ENCODE measurements at places on chromosomes 2 and 18.

GRCh38 chr2:186486651-186487647 is 889 bp downstream of the ZC3H15 start:
- no peak for DNase-seq

DNA sequence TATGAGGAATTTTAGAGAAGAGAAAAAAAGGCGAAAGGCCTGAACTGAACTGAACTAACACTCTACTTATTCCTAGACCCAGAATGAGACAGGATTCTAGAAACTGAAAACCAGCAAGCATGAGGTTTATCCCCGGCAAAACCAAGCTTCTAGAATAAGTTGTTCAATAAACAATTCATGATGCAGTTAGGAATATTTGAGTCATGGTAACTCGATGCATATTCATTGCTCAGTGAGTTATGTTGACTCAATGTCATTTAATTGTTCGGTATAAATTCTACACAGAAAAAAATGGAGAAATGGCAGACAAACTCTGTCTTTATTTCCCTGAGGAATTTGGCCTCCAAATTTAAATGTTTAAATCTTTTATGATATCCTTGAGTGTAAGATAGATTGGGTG is 321.5 kb downstream of the SATB2 start:
- DNase-seq: no peak

DNA sequence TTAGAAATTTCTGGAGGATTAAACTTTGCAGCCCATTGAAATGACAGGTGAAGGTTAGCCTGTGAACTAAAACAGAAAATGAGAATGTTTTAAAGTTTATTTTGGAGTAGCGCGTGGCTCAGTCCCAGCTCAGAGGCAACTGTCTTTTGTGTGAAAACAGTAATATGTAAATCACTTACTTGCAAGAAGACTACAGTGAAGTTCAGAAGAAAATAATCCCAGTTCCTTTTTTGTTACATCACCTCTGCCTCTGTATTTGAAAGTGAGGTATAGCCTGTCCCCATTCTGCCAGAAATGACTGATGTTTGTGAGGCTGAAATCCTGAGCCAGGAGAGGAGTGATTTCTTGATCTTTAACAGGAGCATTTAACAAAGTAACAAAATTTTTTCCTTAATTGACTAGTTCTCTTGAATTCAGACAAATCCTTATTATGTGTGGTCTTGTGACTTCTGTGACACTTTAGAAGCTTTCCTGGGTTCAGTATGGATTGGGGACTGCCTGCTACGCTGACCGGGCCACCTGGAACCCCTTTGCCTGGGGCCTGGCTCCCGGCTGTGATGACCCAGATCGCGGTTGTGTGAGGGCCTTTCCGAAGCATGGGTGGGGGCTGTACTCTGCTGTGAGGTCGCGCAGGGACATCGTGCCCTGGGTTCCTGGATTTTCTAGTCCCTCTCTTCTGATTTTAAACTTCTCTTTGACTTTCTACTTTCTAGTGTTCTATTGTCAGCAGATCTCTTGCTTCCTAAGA is 24.3 kb downstream of the TRAPPC12 start:
- DNase-seq: no peak

DNA sequence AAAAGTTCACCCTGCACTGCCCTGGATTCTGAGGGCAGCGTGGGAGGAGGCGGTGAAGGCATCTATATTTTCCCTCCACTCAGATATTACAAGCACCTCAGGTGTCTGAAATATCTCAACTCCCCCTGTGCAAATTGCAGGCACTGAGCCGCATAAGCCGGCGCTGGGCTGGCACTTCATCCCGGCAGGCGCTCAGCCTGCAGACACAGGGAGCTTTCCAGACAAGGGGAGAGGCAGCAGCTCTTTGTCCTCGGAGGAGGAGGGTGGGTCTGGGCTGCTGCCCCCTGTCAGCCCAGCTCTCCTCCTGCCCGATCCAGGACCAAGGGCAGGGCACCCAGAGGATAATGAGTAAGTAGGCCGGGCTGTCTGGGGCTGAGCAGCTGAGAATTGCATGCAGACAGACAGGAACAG is 189.3 kb upstream of the MYT1L start:
- DNase-seq: no peak

GRCh38 chr2:159736048-159736447 is 23.7 kb downstream of the MARCHF7 start:
- no peak for DNase-seq

DNA sequence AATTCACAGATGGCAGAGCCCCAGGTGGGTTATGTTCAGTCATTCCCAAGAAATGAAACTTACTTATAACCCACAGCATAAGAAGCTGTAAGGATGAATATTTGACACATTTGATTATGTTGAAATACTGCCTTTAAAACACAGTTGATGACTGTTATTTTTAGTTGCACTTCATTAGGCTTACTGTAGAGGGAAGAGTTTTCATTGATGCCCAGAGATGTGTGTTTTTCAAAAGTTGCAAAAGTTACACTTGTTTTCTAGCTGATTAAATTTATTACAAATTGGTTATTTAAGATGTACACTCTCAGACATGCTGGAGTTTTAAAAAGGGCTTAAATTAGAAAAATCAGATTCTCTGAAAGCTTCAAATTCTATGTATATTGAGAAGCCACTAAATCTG is 506.1 kb downstream of the PARD3B start:
- DNase-seq: no peak

GRCh38 chr18:80245781-80246444 is 1.4 kb downstream of the PARD6G start:
- no peak for DNase-seq

DNA sequence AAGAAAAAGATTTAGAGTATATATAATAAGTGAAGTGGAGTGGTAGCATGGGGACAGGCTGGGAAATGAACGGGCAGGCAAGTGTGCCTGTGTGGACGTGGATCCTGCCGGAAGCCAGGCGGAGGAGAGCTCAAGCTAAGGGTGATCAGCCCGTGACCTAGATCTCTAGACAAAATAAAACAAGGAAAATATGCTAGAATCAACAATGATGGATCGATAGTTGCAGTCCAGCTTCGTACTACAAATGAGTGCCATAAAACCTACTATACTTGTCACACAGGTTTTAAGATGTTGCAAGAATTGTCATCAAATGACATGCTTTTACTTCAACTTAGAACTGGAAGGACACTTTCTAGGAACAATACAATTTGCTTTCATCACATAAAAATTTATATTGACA is 8.5 kb downstream of the EIF2AK2 start:
- no peak for DNase-seq
